ENCODE measurements at places on chromosomes 16 and 17.

DNA sequence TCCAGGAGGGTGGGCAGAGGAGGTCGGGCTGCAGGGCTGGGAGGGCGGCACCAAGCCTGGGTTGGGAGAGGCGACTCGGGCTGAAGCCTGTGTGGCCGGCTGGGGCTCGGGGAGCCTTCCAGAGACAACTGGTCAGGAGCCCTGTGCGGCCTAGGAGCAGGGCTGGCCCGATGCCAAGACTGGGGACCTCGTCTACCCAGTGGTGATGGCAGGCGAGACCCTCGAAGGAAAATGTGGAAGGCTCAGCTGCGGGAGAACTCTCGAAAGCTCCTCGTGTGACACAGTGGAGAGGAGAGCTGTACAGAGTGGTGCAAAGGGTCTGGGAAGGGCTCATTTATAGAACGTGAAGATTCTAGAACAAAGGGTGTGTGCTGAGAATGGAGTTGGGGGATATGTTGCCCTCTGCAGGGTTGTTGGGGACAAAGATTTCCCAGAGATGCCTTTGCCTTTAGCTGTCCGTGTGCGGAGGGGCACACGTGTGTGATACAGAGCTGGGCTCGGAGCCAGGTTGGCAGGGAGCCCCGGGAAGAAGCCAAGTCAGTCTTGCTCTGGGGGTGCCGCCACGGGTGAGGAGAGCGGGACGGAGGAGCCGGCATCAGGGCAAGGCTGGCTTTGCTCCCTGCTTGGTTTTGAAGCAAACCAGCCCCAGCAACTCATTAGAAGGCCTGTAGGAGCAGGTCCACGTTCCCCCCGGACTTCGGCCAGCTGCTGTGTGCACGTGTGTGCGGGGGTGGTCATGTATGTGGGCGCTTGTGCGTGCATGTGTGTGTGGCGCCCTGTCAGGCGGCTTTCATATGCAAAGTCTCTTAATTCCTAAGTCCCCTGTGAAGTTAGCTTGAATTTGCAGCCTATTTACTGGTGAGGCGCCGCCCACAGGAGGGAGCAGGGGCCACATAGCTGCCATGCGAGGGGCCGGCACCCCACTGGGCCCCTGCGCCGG, 132.4 kb upstream of the CHMP6 start:
- no peak for DNase-seq

DNA sequence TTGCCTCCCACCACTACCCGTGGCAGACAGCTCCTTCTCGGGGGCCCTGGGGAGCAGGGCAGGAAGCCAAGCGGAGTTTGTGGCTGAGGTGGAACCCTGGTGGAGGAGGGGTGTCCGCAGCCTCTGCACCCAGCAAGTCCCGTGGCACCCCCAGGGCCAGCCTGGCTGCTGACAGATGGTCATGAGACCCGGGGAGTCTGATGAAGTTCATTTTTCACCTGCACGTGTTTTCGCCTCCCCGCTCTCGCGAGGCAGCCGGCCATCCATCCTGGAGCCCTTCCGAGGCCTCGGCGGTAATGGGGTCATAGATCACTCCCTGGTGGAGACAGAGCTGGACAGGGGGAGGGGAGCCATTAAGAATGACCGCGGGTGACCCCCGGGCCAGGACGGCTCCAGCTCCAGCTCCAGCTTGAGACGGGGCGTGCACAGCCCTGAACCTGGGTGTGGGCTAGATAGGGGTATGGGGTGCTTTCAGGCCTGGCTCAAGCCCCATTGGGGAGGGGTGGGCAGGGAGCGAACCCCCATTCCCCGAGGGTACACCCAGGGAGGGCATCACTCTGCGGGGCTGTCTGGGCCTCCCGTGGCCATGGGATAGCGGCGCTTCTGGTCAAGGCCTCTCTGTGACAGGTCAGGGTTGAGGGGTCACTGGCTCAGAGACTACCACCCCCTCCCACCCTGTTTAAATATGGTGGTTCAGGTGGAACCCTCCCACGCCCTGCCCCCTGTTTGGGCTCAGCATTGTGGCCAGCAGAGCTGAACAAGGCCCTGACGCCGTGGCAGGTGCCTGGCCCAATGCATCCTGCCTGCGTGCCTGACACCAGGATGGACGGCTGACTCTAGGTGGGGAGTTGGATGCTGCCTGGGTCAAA, 227.4 kb upstream of the GSE1 start:
- DNase-seq: no peak

DNA sequence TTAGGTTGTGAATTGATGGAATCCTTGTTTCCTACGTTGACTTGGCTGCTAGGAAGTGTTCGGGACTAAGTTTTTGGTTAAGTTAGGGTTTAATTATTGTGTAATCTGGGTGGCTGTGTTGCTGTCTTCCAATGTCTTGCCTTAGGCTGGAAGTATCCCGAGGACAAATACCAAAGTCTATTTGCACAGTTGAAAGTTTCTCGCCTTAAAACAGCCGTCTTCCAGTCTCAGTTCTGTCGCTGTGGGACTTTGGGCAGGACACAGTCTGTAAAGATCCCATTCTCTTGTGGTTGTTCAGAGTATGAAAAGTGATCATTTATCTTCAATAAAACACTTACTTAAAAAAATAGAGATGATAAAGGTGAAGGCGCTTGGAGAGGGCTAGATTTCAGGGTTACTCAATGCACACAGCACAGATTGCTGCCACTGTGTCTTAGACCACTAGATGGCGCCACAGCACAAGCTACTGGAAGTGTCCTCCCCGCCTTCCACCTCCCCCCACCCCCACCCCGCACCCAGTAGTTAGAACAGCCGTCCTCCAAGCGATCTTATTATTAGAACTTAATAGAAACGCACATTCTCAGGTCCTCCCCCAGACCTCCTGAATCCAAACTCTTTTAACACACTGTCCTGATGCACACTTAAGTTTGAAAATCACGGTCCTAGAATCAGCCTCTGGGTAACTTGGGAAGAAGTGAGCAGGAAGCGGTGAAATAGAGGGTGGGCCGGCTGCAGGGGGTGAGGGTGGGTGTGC, 45.8 kb downstream of the AKAP1 start:
- peak; percentile 53 for DNase-seq

GRCh38 chr16:85983606-85984230, 84.8 kb downstream of the IRF8 start:
- no peak for DNase-seq

DNA sequence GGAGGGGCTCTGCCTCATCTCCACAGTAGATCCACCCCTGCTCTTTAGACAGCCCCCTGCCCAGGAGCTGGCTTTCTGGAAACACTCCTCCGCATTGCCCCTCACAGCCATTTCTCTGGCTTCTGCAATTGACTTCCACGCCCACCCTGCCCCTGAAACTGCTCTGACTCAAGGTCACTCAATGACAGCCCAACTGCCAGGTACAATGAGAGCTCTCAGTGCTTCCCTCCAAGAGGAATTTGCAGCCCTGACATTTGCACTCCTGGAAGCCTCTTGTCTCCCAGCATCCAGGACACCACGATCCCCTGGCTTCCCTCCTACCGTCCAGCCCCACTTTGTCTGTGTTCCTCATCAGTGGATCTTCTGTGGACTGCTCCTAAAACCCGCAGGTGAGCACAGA, 421.5 kb downstream of the SOX9 start:
- DNase-seq: no peak

DNA sequence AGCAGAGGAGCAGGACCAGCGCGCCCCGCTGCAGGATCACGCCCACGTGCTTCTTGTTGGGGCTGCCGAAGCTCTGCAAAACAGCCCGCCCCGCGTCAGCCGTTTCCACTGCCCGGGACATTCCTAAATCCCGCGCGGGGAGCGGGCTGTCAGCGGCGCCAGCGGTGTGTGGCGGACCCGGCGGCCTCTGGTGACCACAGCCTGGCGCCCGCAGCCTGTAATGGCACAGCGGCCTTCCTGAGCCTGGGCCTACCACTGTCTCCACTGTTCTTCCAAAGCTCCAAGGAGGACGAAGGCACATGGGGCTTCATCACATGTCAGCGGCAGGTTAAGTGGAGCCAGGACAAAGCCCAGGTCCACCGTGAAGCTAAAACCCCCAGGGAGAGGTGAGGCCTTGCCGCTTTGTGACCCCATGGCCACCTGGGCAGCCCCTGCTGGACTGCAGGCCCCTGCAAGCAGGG, 2.5 kb downstream of the SLC47A2 start:
- DNase-seq: no peak

- no peak for DNase-seq
Measured at GRCh38 chr17:74217037-74217730, 3.8 kb downstream of the TTYH2 start.

- peak; percentile 13 for DNase-seq
Measured at GRCh38 chr17:80800481-80801391, 190.9 kb upstream of the CHMP6 start.

DNA sequence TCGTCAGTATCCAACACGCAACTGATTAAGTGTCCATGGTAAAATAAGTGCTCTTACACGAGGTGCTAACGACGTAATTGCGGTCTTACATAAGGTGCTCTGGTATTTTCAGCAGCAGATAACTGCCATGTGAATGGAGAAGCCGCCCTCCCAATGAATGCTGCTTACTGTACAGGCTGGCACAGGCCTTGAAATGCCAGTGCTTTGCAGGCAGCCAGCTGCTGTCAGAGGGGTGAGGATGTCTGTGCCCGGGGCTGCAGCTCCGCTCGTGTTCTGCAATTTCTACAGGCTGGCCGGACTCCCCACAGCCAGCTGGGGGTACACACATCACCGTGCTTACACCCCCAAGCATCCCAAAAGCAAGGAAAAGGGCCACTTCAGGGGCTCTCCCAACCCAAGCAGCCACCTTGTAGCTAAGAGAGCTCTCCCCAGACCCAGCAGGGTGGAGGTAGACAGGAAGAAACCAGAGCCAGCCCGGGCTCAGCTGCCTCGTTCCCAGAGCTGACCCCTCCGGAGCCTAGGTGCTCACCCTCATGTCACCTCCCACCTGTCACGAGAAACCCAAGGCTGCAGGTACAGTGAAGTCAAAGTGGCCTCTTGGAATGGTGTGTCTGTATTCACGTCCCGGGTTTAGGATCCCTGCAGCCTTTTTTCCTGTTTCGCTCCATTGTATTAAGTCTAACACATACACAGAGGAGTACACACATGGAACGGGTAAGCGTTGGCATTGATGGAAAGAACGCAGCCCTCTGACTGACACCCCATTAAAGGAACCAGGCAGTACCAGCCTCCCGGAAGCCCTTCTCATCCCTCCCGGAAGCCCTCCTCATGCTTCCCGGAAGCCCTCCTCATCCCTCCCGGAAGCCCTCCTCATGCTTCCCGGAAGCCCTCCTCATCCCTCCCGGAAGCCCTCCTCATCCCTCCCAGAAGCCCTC, 27.2 kb upstream of the RPH3AL start:
- no peak for DNase-seq

GRCh38 chr16:84810518-84811273, 9.1 kb upstream of the CRISPLD2 start:
- no peak for DNase-seq

DNA sequence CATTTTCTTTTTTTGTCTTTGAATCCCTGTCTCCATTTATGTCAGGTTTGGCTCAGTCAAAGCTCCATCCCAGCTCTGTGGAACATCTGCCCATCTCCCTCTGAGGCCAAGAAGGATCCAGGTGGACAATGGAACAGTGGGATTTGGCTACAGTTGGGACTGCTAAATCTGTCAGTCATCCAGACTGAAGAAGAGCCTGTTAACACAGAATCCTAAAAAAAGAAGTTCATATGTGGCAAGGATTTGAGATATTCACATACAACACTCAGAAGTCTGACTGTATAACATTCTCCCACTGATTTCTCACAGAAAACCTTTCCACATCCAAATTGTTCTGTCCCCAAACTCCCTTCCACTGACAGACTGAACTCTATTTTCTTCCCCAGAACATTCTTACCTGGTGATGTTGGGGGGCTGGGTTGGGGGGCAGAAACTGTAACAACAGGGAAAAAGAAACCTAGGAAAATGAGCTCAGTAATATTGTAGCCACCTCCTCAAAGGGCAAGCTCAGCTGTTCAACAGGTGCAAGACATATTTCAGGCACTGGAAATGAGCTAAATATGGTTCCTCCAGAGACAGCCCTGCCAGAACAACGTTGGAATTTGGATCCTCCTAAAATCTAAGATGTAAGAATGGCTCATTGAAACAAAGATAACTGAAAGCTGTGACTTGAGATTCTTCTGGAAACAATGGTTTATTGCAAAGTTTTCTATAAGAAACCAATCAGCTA, 301.5 kb upstream of the CDH5 start:
- DNase-seq: no peak

DNA sequence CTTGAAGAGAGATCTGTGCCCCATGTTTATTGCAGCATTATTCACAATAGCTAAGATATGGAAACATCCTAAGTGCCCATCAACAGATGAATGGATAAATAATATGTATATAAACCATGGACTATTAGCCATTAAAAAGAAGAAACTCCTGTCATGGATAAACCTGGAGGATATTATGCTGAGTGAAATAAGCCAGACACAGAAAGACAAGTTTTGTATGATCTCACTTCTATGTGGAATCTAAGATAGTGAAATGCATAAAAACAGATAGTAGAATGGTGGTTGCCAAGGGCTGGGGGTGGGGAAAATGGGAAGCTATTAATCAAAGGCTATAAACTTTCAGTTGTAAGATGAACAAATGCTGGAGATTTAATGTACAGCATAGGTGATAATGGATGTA, 19.9 kb upstream of the HEATR6 start:
- no peak for DNase-seq

DNA sequence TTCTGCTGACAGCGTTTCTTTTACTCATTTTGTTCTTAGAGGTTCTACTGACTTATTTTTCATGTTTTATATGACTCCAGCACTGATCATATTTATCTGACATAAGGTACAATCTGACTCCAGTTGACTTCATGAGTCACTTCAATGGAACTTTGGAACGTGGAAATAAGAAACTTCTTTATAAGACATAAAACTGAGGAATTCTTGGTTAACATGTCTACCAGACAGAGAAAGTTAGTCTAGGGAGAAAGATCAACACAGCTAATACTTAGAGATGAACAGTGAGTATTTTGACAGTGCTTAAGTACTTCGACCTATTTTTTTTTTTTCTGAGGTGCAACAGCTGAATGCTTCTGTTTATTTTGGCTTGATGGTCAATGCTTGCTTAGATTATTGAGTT, 679.5 kb downstream of the KCNJ2 start:
- no peak for DNase-seq

DNA sequence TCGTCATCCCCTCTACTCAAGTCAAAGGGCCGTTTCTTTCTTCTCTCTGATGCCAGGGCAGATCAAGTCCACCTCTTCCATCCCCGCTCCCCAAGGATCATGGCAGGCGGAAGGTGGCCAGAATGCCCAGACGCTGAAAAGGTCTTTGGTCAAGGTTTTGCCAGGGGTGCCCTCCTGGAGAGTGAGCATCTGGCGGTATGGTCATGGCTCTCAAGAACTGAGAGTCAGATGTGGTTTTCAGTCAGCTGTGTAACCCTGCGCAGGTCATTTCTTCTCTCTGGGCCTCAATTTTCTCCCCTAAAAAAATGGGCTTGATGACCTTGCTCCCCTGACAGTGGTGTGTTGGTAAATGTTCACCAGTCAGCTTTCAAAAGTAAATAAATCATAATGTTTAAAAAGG, 12.4 kb downstream of the FOXN1 start:
- no peak for DNase-seq
